Stimulated activated CD8-positive, alpha-beta memory T cell treated with anti-CD3 and anti-CD28 coated beads, Interleukin-7, amount 100 ng/mL, for 48 hours (primary cell): ENCODE measurements at places on chromosomes 3 and 15.

GRCh38 chr15:98503970-98504369 is 144.4 kb upstream of the IGF1R start:
- no peak for DNase-seq

DNA sequence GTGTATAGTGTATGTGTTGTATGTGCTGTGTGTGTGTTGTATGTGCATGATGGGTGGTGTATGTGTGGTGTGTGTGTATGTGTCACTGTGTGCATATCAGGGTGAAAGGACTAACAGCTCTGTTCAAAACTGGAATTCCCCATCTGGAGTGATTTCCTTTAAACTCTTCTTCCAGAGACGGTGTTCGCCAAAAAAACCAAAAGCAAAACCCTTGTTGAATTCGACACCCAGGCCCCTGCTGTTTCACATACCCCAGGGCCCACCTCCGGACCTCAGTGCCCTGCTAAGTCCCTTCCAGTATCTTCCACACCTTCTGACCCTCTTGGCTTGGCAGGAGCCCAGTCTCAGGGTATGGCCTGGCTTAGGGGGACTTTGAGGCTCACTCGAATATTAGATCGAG is 44.9 kb upstream of the SEC13 start:
- DNase-seq: no peak

- DNase-seq: no peak
These were observed 70.1 kb downstream of the CGNL1 start for GRCh38 chr15:57446393-57446792.

DNA sequence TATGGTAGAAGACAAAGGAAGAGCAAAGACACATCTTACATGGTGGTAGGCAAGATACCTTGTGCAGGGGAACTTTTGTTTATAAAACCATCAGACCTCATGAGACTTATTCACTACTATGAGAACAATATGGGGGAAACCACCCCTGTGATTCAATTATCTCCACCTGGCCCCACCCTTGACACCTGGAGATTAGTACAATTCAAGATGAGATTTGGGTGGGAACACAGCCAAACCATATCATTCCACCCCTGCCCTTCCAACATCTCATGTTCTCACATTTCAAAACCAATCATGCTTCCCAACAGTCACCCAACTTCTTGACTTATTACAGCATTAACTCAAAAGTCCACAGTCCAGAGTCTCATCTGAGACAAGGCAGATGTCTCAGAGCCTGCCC is 21.7 kb upstream of the PLSCR1 start:
- no peak for DNase-seq

DNA sequence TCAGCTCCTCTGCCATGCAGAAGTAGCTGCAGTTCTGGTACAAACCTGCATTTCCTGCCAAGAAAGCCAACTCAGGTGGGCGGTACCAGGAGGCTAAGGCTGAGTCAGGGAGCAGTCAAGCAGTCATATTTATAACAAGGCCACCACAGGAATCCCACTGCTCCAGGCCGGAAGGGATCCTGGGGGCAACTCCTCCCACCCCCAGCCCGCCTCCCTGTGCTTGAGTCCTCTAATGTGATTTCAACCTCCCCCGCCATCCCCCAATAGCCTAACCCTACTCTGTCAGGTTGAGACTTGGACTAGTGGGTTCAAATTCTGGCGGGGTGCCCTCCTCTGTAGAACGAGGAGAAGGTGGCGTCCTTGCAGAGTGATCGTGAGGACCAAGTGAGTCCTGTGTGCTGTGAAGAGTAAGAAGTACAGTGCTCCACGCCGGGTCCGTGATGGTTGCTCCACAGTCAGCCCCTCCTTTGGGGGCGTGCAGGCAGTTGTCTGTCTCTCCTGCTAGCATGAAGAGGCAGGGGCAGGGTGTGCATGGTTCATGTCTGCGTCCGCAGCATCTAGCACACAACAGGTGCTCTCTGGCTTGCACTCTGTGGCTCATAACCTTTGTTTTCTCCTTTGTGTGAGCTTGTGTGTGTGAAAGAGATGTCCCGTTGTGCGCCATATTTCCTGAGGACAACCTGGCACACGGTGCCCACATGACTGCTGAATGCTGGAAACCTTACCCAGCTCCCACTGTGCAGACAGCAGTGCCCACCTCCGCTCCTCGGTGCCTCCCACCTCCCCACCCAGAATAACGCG is 78.3 kb downstream of the SMAD6 start:
- no peak for DNase-seq

GRCh38 chr15:80173022-80173759 is 20.4 kb downstream of the FAH start:
- peak; percentile 37 for DNase-seq

DNA sequence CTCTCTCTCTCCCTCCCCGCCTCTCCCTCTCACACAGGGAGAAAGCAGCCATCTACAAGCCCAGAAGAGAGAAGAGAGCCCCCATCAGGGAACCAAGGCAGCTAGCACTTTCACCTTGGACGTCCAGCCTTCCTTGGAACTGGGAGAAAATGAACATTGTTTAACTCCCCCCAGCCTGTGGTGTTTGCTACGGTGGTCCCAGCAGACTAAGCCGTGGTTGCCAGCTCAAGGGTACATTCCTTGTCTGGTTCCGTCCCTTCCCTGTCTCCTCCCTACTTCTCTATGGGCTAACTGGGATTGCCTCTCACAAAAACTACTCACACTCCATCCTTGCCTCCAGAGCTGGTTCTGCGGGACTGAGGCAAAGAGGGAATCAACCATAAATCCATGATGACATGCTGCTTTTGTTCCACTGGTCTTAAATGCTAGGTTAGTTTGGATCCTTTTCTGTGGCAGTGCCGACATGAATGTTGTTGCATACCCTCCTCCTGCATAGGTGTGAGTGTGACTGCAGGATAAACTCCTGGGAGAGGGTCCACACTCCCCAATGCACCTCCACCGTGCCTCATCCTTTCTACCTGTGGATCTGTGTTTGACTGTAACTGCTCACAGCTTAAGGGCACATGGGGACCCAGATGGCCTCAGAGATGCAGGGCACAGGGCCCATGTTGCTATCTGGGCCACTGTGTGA is 12.0 kb downstream of the C3orf22 start:
- DNase-seq: no peak

DNA sequence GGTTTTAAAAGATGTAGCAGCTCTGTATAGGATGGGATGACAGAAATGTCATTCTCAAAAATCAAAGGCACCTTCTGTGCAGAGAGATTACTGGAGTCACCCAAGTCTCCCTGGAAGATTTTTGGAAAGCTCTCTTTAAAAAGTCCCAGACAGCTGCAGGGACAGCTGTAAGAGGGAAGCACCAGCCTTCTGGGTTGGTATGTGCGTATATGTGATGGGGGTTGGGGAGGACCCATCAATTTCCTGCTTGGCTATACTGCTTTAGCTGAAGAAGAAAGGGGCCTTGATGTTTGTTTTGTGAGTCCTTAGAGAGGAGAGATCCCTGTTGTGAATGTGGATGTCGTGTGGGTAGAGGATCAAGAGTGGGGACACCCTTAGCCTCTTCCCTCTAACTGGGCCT is 5.4 kb upstream of the SEC11A start:
- no peak for DNase-seq

DNA sequence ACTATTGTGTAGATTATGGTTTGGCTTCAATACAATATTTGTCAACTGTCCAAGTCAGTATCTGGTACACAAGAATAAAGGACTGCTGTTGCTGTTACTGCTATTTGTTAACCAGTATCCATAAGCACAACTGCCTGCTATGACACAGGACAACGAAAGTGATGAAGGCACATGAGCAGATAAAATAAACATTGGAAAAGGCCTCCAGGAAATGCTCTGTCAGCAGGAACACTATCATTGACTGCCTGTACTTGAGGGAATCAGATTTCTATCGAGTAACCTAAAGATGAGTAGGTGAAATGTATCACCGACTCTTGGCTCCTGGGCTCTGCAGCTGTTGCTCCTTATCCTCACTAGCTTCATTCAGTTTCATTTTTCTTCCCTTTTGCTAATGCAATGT is 56.5 kb downstream of the FMN1 start:
- DNase-seq: no peak

- no peak for DNase-seq
These were observed 78.9 kb upstream of the ANKRD28 start for GRCh38 chr3:15876669-15877068.

- DNase-seq: no peak
These were observed 14.4 kb downstream of the EFCC1 start for GRCh38 chr3:129015388-129016105.

- no peak for DNase-seq
These were observed 163.1 kb downstream of the CLSTN2 start for GRCh38 chr3:140097874-140098635.

DNA sequence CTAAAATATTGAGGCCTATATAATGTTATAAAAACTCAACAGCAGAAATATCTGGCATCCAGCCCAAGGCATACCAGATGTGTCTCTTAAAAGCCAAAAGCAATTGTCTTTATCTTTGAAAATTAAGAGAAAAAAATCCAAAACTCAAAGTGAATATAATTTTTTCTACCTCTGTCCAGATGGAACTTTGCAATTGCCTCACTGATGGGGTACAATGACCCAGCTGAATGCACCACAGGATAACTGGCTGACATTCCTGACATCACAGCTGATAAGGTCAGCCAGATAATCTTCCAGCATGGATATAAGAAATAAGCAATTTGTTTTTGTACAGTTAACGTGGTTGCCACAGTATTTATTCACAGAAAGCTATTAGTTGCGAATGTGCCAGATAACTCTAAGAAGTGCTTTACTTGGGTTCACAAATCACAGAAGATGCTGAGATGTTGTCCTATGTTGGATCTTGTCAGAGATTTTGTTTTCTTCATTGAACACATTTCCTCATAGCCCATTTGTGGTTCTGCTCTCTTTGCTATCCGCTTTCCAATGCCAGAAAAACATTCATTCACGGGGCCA is 566.9 kb upstream of the CCDC54 start:
- DNase-seq: no peak

DNA sequence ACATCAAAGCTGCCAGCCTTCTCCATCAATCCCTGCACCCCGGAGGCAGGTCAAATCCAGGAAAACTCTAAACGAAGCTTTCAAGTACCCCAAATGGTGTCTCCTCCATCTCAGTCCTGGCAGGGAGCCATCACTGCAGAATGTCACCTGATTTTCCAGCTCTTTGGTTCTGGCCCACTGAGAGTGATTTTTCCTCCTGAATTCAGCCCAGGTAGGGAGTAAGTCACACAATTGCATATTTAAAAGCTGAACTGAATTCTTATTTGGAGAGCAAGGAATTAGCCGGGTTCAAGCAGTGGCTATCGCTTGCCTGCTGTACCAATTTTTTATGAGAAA is 5.3 kb downstream of the RFTN1 start:
- no peak for DNase-seq

- DNase-seq: no peak
These were observed 985.2 kb upstream of the SEMA6D start for GRCh38 chr15:46732060-46732459.

- no peak for DNase-seq
These were observed 33.5 kb downstream of the IQGAP1 start for GRCh38 chr15:90421527-90421926.

- no peak for DNase-seq
These were observed 3.7 kb upstream of the CCR2 start for GRCh38 chr3:46350262-46350565.

GRCh38 chr3:47910777-47911440 is 105.3 kb downstream of the MAP4 start:
- DNase-seq: no peak

DNA sequence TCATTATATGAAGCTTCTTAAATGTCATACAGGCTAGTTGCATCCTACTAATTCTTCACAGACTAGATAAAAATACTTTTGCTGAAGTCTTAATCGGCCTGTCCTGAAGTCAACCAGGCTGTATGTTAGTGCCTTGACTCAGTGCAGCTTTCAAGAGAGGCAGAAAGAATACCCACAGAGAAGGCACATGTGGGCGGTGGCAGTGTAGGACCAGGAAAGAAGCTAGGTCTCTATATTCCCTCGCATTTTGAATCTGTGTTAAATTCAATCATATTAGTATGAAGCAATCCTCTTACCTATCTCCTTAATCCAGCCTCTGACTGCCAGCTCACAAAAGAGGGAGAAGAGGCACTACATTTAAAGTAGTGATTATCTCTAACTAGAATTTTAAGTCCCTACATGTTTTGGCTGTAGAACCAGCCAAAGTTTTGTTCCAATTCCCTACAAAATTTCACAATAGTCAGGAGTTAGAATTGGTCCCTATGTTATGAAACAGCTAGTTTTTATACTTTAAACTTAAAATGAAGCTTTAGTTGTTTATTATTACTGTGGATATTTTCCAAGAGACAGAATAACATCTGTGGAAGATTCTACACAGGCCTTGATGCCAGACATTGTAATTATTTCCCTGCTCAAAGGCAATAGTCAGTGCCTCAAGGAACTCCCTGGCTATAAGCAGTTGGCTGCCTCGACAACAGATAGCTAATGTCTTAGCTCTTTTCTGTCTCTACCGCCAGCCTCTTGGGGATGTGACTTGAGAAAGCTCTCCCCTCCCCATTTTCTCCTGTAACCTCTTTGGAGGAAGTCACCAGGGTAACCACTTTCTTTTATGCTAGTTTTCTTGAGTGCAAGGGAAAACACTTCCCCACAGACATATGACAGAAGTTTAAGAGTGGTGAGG is 31.9 kb downstream of the CRTC3 start:
- DNase-seq: no peak

GRCh38 chr15:94015324-94015723 is 216.0 kb upstream of the MCTP2 start:
- no peak for DNase-seq

DNA sequence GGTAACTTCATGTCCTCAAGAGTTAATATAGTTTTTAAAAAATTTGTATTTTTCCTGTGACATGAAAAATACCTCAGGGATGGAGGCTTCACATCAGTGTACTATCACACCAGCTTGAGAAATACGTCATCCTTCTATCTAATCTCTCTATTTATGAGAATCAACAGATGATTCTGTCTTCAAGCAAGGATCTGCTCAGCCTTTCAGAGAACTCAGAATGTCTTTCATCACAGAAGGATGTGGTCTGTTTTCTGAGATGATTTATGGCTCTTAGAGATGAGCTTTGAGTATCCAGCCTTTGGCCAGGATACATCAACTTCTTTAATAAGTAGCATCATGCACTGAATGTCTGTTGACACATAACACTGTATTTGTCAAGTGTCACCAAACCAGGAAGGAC is 193.9 kb downstream of the DTWD1 start:
- DNase-seq: no peak

- DNase-seq: no peak
These were observed 43.5 kb upstream of the ULK4 start for GRCh38 chr3:42005401-42005800.

- no peak for DNase-seq
These were observed 854 bp downstream of the CLEC3B start for GRCh38 chr3:45026957-45027356.

GRCh38 chr15:92638291-92638708 is 17.3 kb downstream of the FAM174B start:
- DNase-seq: no peak

GRCh38 chr3:113255100-113255853 is 43.9 kb downstream of the BOC start:
- DNase-seq: no peak
